CD4-positive, alpha-beta T cell treated with Interleukin-6 at 100 ng/mL for 8 hours (primary cell): ENCODE measurements at places on chromosomes 6 and 20.

- no peak for DNase-seq
Observed at GRCh38 chr6:13439644-13440043, 47.8 kb downstream of the GFOD1 start.

GRCh38 chr20:32112841-32113240, 3.3 kb downstream of the TM9SF4 start:
- DNase-seq = no peak

DNA sequence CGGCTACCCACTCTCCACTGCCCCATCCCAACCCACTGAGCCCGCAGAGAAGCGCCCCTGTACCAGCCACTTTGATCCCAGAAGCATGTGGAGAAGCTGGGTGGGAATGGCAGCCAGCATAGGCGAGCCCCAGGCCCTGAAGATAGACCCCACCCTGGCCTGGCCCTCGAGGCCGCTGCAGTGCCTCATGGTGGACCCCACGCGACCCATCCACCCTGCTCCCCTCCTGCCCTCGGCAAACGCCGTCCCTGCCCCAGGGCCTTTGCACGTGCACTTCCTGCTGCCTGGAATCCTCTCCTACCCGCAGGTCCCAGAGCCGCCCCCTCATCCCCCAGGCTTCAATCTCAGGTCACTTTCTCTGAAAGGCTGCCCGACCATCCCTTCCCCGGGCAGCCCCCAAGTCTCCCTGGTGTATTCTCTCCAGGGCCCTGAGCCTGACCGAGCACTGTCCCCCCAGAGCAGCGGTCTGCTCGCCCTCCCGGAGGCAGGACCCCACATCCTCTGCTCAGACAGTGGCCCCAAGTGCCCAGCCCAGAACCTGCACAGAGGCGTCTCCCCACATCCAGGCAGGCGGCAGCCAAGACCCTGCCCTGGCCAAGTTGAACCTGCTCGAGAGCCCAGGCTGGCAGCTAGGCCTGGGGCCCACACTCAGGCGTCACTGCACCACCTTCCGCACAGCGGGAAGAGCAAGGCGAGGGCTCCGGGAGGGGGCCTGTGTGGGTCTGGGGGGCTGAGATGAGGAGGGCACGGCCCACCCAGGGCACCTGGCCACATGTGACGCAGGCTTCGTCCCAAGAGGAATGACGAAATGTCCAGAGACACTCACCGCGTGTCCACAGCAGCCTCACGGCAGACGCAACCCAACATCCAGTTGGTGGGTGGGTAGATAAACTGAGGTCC, 14.0 kb downstream of the KCNQ2 start:
- no peak for DNase-seq

DNA sequence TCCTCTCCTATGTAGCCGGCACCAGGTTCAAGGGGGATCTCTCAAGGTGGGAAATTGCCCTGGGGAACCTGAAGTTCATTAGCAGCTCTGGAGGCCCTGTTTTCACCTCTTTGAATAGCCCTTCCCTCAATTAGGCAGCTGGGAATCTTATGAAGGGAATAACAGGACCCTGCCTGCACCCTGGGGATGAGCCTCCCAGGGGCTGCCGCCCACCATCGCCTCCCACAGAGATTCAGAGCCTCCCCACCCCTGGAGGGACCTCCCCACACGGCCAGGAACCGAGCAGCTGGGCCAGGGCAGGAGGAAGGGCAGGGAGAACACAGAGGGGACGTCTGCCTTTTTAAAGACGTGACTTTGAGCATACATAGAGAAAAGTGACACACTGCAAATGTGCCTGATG, 4.6 kb upstream of the EEF1A2 start:
- no peak for DNase-seq

DNA sequence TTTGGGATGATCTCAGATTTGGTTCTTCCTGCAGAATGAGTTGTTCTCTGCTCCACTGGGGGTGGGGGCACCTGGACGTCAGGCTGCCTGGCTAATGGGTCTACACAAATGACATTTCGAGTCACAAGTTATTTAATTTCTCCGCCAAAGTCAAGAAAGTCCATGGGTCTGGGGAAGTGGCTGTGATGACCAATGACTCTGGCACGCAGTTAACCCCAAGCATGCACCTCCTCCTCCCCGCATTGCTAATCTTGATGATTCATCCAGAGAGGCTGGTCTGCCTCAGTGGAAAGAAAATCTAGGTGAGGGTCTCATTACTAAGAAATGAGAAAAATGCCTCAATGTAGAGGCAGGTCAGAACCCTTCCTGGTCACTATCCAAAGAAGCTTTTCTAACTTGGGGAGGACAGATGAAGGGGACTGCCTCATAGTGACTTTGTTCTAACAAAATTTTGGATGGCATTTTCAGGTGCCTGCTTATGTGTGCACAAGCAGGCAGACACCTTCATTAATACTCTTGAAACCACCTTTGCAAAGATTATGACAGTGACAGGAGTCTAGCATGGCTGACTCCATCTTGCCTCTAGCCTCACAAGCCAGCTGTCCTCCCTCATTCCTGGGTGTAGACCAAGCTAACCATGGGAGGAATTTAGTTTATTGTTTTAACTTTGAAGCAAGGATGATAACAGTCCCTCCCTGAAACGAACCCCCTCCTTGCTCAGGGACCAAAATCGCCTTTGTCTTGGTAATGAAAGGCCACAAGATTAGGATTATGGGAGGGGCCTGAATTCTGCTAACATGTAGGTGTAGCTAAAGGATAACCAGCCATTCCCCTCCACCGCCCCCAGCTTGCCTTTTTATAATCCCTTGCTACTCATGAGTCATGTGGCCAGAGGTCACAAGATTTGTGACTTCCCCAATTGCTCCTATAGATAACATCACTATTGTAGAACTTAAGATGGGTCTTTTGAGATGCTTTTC, 98.6 kb upstream of the MRPS10 start:
- no peak for DNase-seq

- DNase-seq = no peak
Observed at GRCh38 chr6:104959026-104959858, 2.3 kb downstream of the LIN28B start.

DNA sequence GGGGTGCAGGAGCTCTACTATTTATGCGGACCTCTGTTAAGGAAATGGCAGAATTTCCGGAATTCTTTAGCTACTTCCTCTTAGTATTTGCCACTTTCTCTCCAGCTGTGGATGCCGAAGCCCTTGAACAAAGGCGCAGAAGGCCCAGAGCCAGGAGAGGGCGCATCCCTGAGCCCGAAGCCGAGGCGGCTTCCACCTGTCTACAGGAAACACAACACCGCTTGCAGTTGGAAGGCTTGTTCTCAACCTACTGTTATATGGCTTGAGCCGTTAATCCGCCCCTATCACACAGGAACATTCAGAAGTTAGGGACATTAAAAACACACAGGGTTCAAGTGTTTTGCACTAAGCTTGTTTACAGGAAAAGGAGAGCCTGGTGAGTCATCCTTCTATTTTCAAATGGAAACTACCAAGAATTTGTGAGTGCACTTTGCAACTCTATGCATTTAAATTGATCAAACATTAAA, 417.1 kb downstream of the BCKDHB start:
- DNase-seq = no peak

GRCh38 chr20:62762376-62762775, 33.9 kb upstream of the MRGBP start:
- no peak for DNase-seq

GRCh38 chr6:26257272-26257671, 107.7 kb upstream of the BTN3A2 start:
- DNase-seq = no peak

DNA sequence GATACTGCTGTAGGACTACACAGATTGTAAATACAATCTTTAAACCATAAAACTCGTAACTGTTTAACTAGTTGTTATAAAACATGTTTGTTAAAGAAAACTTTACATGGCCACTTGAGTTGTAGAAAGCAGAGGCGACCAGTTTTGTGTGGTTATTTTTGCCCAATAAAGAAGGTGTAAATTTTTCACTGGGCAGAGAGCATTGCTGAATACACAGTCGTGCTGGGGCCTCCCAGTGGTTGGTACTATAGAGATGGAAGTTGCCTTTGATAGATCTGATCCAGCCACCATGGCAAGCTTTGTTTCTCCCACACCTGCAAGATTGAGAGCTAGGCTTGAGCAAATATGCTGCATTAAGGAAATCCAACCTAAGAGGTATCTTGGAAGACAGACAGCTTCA, 34.0 kb upstream of the YWHAB start:
- DNase-seq = no peak

GRCh38 chr6:16184129-16184528, 54.3 kb upstream of the GMPR start:
- no peak for DNase-seq

DNA sequence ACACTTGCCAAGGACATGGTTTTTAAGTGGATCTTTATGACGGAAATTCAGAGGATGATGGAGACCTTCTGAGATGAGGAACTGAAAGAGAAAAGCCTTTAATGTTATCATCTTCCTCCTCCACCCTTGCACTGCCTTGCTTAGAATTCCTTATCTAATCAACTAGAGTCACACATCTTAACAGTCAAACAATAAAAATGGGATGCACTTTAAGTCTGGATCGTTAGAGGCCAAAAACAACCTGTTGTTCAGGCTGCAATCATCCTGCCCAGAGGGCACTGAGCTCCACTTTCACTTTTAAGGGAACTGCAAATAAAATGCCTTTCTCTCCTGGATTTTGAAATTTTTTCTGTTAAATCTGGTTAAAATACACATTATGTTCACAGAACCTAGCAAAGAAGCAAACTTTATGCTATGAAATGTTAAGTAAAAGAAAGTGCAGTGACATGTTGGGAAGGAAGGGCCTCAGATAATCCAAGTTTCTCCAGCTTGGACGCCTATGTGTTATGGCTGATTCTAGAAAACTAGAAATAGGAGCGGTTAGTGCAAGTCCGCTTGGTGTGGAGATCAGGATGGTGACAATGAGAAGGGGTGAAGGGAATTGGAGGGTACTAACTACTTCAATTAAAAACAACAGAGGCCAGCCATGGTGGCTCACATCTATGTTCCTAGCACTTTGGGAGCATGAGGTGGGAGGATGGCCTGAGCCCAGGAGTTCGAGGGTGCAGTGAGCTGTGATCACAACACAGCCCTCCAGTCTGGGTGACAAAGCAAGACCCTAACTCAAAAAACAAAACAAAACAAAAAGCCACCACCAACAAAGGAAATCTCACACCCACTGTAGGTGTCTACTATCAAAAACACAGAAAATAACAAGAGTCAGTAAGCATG, 66.4 kb upstream of the KIF13A start:
- no peak for DNase-seq

DNA sequence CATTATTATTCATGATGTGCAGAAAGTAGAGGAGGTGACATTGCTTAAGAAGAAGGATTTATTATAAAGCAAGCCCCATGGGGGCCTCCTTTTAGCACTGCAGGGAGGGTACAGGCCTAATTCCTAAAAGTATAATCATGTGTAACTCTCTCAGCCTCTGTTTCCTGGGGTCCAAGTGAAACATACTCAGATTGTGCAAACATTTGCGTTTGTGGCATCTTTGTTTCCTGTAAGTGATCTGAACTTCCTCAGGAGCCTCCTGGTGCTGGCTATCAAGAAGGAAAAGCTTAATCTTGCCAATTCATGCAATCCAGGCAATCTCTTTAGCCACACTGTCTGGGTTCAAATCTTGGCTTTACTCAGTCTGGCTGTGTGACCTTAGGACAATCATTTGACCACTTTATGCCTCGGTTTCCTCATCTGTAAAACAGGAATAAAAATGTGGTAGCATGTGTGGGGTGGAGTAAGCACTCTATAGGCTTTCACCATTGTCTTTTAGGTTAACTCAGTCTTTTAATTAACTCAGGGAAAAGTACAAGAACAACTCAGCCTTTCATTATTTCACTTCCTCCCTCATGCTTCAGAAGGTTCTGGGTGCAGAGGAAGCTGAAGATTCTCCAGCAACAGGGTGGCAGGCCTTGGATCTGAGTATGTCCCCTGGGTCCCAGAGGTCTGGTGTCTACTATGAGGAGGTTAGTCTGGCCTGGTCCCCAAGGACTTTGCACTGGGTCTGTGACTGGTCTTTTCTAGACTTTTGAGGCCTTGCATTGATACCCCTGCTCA, 831 bp upstream of the SIRPB2 start:
- DNase-seq = no peak

DNA sequence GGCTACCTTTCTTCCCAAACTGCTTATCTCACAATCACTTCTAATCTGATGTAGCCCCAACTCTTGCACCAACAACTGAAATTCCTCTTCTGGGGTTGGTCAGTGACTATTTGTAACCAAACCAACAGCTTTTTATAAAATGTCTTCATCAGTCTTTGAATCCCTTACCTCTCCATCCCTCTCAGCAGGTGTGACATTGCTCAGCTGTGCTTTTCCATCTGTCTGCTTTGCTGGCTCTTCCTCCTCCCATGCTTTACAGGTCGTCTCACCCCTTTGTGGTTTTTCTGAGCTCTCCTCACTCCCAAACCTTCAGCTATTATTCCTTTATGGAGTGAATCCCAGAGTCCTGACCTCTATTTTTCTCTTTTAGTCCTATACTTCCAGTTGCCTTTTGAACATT, 5.9 kb downstream of the MAP7 start:
- no peak for DNase-seq

DNA sequence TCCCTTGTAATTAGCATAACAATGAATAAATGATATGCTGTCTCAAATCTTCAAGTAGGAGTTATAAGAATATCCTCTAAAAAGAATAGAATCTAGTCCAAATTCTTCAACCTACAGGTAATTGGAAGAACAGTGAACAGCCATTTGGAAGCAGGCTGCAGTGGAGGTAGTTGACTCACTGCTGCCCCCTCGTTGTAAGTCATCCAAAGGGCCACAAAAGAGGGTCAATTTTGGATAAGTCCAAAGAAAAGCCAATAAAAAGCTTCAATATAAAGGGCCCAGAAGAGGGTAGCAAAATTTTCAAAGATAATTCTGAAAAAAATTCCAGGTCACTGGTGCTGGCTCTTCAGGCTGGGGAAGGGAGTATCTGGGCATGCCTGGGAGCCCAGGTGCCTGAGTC, 60.8 kb upstream of the SSTR4 start:
- no peak for DNase-seq

DNA sequence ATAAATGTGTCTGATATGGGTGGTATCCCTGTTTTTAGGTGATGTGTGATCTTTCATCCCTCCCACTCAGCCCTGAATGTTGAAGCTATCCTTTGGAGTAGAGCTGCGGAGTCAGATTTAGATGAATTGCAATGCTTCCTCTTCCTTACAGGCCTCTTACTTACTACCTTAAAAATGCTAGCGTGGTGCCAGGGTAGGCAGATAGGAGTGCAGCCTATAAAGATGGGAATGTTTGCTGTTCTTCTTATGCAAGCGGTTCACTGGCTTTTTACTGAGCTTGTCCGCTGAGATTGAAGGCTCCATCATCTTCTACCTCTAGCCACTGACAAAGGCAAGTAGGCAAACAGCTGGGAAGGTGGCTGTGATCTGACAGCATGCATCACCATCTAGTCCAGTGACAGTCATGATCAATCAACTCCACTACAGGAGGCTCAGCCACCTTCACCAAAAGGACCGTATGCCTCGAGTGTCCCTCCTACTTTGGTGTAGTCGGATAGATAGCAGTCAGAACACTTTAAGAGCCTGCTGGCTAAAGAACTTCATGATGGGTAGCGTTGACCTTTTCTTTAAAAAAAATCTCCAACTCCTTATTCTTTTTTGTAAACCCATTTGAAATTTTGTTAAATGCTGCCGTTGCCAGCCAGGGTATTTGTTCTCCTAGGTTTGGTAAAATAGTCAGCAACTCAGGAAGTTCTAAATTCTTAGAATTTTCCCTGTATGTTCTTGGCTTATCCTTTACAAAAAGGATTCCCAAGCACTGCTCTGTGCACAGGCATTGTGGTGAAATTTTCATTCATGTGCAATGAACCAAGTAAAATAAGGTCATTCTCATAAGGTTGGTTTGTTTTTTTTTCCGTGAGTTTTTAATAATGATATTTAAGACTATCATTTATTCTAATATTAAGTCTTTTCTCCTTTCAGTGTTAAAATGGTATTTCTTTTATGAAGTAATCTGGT, 169.6 kb downstream of the MTHFD1L start:
- DNase-seq = no peak
